ENCODE measurements at places on chromosomes 12 and 14.

DNA sequence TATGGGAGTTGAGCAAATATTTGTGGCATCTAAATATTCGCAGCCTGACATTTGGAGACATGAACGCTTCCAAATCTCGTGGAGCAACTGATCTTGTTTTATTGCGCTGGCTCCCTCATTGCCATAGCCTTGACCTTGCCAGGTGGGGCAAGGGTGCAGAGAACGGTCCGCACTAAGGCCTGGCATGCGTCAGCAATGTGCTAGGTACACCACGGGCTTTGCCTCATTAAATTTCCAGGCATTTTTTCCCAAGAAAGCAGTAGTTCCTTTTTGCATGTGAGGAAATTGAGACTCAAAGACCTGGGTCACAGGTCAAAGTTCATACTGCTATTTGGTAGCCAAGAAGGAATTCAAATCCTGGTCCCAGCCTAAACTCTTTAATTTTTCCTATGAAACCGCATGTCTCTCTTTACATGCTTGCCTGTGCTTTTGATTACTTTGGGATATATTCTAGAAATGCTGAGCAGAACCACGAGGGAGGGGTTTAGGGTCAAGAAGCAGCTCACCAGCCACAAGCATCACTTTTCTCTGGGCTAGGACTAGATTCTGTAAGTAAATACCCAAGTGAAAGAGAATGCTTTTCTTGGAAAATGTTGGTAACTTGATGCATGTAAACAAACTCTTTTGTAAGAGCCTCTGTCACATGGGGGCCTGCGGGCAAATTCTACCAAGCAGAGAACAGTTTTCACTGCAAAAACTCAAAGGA is 891.6 kb downstream of the VRK1 start:
- DNase-seq: no peak

DNA sequence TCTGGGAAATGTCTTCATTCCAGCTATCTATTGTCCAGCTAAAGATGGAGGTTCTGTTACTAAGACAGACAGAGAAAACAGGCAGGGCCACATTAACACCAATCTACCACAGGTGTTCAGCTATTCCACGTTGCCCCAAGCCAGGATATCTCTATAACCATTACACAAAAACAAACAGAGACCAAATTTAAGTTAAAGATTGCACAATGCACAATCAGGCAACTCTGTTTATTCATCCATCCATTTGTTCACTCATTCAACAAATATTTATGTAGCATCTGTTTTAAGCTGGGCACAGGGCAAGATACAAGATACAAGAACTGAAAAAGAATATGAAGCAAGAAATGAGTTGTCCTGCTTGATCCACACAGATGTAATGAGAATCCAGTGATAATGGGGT is 629.0 kb downstream of the MED13L start:
- no peak for DNase-seq

DNA sequence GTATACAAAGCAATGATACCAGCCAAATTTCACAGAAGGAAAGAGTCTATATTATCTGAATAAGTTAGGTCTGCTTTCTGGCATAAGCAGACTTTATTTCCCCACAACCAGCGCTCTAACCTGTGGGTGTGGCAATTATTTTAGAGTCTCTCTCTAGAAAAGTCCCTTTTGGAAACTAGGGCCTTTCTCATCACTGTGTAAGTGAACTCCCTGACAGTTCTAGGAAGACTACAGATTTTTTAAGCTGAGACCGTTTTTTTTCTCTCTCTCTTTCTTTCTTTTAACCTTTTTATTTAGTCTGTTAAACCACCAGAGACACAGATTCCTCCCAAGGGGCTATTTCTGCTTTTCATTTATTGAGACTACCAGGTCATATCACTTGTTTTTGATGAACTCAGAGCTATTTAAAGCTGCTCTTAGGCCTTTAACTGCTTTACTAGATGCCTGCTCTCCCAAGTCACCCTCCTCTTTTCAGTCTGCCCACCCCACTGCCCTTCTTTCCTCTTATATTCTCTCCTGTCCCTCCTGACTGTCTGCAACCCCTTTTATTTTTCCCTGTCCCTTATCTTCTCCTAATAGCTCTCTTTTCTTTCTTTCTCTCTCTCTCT is 69.2 kb upstream of the ARHGAP5 start:
- DNase-seq: no peak

- DNase-seq: no peak
Measured at GRCh38 chr14:79701371-79701770, 509.9 kb downstream of the DIO2 start.

GRCh38 chr12:117041798-117042170 is 57.4 kb downstream of the TESC start:
- DNase-seq: no peak

DNA sequence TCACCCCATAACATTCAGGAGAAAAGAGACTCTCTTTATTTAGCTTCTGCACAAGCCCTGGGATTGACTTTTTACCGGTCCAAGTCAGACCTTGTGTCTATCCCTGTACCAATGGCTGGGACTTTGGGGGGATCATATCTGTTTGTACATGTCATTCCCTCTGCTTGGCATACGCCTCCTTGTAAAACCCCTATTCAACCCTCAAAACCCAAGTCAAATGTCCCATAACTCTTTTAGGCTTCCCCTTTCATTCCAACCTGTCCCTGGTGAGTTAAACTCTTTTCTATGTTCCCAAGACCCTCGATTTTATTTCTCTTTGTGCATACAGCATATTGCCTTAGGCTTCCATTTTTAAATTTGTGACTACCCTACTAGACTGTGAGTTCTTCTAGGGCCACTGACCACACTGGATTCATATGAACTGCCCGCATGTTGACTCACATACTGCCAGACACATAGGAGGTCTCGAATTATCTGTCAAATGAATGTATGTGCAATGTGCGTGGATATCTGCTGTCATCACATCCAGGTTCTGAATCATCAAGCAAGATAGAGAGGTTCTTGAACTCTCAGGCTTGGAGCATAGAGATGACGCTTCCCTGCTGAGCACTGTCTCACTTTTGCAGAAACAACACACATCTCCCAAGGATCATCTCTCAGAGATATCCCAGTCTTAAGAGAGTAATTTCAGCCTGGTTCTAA is 548.6 kb upstream of the TBX3 start:
- no peak for DNase-seq

GRCh38 chr14:73426877-73427276 is 31.5 kb downstream of the NUMB start:
- DNase-seq: no peak

DNA sequence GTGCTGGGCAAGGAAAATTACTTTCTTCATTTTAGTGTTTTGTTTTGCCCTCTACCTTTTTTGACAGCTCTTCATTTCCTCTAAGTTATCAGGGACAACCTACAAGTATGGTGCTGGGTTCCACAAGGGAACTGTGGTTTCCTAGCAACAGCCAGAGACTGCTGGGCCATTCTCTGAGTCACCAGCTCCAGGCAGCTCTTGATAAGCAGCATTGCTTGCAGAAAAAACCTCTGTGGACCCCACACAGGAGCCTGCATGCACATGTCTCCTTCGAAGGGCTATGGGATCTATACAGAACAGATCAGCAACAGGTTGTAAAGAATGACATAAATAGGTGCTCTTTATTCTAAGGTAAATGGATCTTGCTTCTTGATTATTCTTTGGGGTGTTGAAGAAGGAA is 81.0 kb upstream of the CCDC196 start:
- DNase-seq: no peak

DNA sequence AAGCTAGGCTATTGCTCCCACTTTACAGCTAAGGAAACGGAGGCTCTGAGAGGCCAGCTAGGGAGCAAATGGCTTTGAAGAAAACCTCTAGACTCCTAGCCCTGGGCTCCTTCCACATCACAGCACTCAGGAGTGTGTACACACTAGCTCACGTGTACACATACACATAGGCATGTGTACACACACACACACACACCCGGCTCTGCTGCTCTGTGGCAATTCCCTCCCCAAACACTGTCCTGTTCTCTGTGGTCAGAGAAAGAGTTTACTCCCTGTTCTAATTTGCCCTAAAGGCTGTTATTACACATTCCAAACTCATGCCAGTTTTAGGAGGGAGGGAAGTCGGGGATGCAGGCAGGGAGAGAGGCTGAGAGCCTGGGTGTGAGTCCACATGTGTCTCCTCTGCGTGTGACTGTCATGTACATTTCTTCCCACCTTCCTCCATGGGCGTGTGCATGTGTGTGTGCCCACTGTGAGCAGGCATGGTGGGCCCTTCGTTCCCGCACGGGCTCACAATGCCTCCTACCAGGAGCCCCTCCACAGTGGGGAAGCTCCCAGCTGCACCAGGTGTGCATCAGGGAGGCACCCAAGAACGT is 14.2 kb downstream of the TRPV4 start:
- no peak for DNase-seq

GRCh38 chr14:58639842-58640484 is 2.2 kb downstream of the DACT1 start:
- peak; percentile 94 for DNase-seq
